Lower lobe of right lung (tissue), 2 donors: ENCODE measurements at places on chromosomes 13 and 19. TPM values are rescaled to one million over a fixed set of nuclear protein-coding genes. Genes with fewer than 3 reads are reported as not detected.

- no peak for DNase-seq
- H3K4me3 ChIP-seq = no peak overlapping the region
- no peaks in the 10 kb centered on the region for H3K27me3 ChIP-seq
- no peak overlapping the region for H3K27ac ChIP-seq
- H3K36me3 ChIP-seq = no peaks in the 10 kb centered on the region
Observed at GRCh38 chr13:75425216-75426009, 56.6 kb downstream of the TBC1D4 start.

DNA sequence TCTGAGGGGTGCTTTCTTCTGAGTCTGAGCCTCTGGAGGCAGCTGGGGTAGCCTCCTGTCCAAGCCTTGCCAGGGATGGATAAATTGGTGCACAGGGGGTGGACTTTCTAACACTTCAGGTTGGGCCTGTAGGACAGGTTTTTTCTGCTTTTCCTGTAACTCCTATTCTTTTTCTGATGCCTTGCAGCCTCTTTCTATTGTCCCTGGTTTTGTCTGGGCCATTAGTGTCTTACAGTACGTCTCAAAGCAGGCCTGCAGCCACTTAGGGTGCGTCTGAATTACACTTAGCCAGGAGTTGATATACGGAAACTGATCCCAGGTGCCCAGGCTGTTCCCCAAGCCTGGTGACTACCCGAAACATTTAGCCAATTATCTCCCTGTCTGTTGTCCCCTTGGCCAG is 213.3 kb upstream of the HTR2A start:
- no peak for DNase-seq
- H3K4me3 ChIP-seq = no peak overlapping the region
- no peak overlapping the region for H3K27ac ChIP-seq
- no peaks in the 10 kb centered on the region for H3K4me1 ChIP-seq
- no peaks in the 10 kb centered on the region for H3K27me3 ChIP-seq
- H3K36me3 ChIP-seq = no peaks in the 10 kb centered on the region

- H3K27ac ChIP-seq = no peak overlapping the region
- no peaks in the 10 kb centered on the region for H3K4me1 ChIP-seq
- no peak overlapping the region for H3K4me3 ChIP-seq
- DNase-seq = no peak
- H3K27me3 ChIP-seq = no peaks in the 10 kb centered on the region
Observed at GRCh38 chr13:108964606-108965005, 335.2 kb downstream of the MYO16 start.

DNA sequence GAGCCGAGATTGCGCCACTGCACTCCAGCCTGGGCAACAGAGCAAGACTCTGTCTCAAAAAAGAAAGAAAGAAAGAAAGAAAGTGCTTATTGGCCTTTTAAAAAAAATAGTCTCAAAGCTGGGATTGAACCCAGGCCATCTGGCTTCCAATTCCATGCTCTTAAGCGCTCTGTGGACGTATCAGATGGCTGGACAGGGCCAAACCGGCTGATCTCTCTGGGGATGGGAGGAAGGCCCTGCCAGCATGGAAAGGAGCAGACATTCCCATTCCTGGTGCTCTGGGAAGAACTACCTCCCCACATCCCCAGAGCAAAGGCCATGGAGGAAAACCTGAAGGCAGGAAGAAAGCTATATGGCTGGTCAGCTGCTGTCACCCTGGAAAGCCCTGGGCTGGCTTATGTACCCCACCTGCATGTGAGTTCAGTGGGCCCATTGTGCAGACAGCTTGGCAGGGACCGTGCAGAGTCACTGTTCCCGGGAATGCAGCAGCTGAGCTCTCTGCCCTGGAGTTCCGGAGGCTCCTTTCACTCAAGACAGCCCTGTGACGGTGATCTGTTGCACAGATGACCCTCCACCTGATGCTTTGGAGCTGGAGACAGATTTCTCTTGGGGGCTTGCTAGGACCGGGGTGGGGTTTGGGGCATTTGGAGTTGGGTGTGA is 84.3 kb downstream of the SIPA1L3 start:
- H3K4me3 ChIP-seq = no peak overlapping the region
- DNase-seq = no peak
- no peaks in the 10 kb centered on the region for H3K36me3 ChIP-seq
- no peaks in the 10 kb centered on the region for H3K27me3 ChIP-seq

GRCh38 chr13:31860002-31860401 is 120.7 kb downstream of the RXFP2 start:
- no peak overlapping the region for H3K4me3 ChIP-seq
- no peaks in the 10 kb centered on the region for H3K4me1 ChIP-seq
- no peak overlapping the region for H3K27ac ChIP-seq

GRCh38 chr19:10224337-10224736 is 6.8 kb downstream of the S1PR2 start:
- no peak overlapping the region for H3K4me3 ChIP-seq
- H3K27ac ChIP-seq = no peak overlapping the region
- peaks cover 20% of the 10 kb centered on the region for H3K4me1 ChIP-seq
- no peaks in the 10 kb centered on the region for H3K27me3 ChIP-seq
- no peak for DNase-seq

- H3K36me3 ChIP-seq = no peaks in the 10 kb centered on the region
- no peak overlapping the region for H3K27ac ChIP-seq
- no peak overlapping the region for H3K4me3 ChIP-seq
- no peaks in the 10 kb centered on the region for H3K4me1 ChIP-seq
- no peaks in the 10 kb centered on the region for H3K27me3 ChIP-seq
Observed at GRCh38 chr13:51020600-51020999, 90.5 kb downstream of the C13orf42 start.

DNA sequence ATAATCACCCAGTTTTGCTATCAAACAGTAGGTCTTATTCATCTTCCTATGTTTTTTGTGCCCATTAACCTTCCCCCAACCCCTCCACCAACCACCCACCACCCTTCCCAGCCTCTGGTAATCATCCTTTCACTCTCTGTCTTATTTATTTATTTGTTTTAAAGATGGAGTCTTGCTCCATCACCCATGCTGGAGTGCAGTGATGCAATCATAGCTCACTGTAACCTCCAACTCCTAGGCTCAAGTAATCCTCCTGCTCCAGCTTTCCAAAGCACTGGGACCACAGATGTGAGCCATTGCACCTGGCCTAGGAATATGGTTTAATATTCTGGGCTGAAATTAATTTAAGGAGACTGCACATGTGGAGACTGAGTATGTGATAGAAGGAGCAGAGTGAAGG is 527.0 kb downstream of the GPC6 start:
- H3K4me3 ChIP-seq = no peak overlapping the region
- DNase-seq = no peak
- H3K27me3 ChIP-seq = no peaks in the 10 kb centered on the region
- H3K4me1 ChIP-seq = no peaks in the 10 kb centered on the region
- H3K36me3 ChIP-seq = no peaks in the 10 kb centered on the region

GRCh38 chr13:32645854-32646253 is 59.6 kb downstream of the PDS5B start:
- no peak overlapping the region for H3K4me3 ChIP-seq
- no peak overlapping the region for H3K27ac ChIP-seq
- no peaks in the 10 kb centered on the region for H3K36me3 ChIP-seq

GRCh38 chr19:39568604-39569003 is 28.6 kb upstream of the EID2 start:
- H3K27me3 ChIP-seq = peaks cover 17% of the 10 kb centered on the region
- no peak overlapping the region for H3K4me3 ChIP-seq
- DNase-seq = no peak
- H3K36me3 ChIP-seq = no peaks in the 10 kb centered on the region

GRCh38 chr19:56193981-56194640 is 3.5 kb downstream of the ZSCAN5B start:
- no peak for DNase-seq
- H3K27ac ChIP-seq = no peak overlapping the region
- no peaks in the 10 kb centered on the region for H3K27me3 ChIP-seq

DNA sequence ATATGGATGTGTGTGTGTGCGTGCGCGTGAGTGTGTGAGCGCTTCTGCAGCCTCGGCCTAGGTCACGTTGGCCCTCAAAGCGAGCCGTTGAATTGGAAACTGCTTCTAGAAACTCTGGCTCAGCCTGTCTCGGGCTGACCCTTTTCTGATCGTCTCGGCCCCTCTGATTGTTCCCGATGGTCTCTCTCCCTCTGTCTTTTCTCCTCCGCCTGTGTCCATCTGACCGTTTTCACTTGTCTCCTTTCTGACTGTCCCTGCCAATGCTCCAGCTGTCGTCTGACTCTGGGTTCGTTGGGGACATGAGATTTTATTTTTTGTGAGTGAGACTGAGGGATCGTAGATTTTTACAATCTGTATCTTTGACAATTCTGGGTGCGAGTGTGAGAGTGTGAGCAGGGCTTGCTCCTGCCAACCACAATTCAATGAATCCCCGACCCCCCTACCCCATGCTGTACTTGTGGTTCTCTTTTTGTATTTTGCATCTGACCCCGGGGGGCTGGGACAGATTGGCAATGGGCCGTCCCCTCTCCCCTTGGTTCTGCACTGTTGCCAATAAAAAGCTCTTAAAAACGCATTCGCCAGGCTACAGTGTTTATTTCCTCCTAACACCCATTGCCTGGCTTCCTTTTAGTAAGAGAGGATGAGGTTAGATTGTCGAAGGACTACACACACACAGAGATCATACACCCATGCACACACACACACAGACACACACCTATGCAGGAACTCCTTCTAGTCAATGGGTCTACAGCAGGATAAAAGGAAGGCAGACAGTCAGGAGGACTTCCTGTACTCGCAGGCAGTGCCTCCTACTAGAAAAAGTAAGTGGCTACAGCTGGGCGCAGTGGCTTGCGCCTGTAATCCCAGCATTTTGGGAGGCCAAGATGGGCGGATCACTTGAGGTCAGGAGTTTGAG is 7.1 kb downstream of the FOSB start:
- peaks cover 12% of the 10 kb centered on the region for H3K27me3 ChIP-seq
- DNase-seq = no peak

CPB2 gene
- 33.5 TPM for total RNA-seq

ZNF525 gene
- total RNA-seq = 12.8 TPM
